HFF-Myc (cell line): ENCODE measurements at places on chromosomes 11 and 22.

DNA sequence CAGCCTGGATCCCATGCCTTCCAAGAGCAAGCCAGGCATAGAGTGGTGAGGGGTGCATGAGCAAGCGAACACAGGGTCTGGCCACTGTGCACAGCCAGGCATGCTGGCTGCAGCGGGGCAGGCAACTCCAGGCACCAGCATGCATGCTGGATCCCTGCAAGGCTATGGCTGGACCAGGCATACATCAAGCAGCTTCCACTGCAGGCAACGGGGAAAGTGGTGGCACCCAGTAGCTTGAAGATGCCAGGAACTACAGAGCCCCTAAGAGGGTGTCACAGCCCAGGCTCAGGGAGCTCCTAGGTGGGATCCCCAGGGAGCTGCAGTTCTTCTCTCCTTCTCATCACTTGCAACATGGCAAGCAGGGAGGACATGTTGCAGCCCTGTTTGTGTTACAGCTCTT, 45.2 kb downstream of the CHST1 start:
- DNase-seq = no peak

DNA sequence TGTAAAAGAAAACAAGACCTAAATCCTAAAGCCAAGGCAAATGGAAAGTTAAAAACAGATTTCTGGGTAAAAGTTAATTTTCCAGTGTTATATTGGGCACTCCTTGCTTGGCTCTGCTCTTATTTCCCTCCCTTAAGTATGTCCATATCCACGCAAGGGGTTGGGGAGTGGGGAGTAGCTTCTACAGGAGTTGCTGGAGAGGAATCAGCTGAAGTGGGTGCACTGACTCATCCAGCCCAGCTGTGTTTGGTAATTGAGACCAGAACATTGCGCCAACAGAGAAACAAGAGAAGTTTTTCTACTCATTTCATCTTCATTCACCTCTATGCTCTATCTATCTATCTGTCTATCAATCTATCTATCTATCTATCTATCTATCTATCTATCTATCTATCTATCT, 298.4 kb upstream of the PDGFD start:
- peak; percentile 25 for DNase-seq

DNA sequence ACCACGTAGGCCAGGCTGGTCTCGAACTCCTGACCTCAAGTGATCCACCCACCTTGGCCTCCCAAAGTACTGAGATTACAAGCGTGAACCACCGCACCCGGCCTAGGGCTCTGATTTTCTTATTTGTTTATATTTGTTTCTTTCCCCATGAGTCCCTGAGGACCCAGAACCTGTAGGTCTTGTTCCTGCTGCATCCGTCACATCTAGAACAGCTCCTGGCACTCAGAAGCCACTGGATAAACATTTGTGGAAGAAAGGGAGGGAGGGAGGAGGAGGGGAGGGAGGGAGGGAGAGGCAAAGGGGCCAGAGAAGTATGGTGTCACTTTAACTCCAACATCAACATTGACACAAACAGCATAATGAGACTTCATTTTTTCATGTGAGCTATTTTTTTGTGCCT, 67.7 kb downstream of the CELSR1 start:
- DNase-seq = no peak

GRCh38 chr11:77144857-77145428, 16.9 kb downstream of the MYO7A start:
- DNase-seq = no peak

- no peak for DNase-seq
Measured at GRCh38 chr11:128518493-128519207, 68.7 kb downstream of the ETS1 start.

DNA sequence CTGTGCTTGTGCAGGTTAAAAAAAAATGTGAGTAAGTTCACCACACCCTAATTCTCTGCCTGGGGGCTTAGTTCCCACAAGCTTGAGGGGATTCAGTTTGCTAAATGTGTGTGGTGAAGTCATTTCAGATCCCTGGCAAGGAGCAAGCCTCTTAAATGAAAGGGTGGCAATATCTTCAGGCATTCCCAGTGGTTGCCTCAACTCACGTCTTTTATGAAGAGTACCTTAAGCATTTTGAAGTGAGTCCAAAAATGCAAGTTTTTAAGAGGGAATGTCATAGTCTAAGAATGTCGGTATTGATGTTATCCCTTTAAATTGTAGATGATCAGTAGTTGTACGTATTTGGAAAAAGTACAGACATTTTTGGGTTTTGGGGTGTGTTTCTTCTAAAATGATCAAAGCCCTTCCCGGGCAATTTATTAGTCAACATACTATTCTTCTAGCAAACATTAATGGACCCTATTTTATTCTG, 4.9 kb downstream of the TCP11L1 start:
- no peak for DNase-seq

GRCh38 chr11:90737444-90738050, 514.7 kb upstream of the CHORDC1 start:
- no peak for DNase-seq

DNA sequence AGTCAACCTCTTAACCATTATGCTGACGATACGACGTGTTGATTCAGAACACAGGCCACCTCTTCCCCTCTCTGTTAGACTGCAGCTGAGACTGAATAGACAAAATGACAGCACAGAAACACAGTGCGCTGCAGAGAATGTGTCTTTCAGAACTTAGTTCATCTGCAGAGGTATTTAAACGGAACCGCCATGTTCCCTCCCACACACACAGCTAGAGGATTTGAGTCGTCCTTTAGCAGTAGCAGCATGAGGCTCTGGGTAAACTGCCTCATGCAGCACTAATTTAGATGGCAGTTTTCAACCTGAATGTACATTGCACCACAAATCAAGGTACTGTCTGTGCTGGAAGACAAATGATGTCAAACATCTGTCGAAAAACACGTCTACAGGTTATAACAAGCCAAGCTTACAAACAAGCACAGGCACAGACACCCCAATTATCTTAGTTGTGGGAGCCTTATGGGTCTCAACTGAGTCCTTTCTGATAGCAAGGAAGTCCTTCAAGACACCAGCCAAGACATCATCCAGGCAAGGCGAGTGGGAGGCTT, 76.6 kb upstream of the LRRC4C start:
- DNase-seq = no peak

- no peak for DNase-seq
Measured at GRCh38 chr11:70778883-70779282, 380.6 kb downstream of the CTTN start.

DNA sequence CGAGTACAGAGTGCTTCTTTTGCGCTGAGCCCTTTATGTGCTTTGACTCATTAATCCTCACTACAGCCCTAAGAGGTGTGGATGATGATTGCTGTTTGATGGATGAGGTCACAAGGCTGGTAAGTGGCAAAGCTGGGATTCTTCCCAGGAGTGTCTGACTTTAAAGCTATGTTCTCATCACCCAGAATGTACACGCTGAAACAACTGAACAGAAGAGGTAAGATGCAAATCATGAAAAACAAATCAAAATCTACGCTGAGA, 37.7 kb upstream of the CREB3L1 start:
- DNase-seq = no peak

- no peak for DNase-seq
Measured at GRCh38 chr11:17684550-17684949, 34.8 kb upstream of the MYOD1 start.

GRCh38 chr11:119147604-119148333, 1.1 kb upstream of the ABCG4 start:
- no peak for DNase-seq

GRCh38 chr11:96254087-96254486, 88.9 kb downstream of the MAML2 start:
- DNase-seq = no peak

GRCh38 chr11:133078012-133078411, 454.3 kb downstream of the OPCML start:
- no peak for DNase-seq

DNA sequence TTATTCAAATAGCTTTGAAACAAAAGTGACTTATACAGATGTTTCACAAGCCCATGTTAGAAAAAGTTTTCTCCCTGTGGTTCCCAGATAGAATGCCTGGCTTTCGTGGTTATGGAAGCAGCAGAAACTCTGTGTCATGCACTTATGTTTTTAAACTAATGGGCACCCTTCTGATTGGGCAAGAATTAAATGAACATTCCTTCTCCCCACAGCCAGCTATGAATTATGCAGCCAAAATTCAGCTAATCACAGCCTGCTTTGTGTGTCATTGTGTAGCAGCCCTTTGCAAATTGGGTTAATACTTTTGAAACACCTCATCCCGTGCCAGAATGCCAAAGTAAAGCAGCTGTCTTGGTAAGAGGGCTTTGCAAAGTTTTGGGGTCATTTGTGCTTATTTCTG, 46.9 kb downstream of the PANX1 start:
- DNase-seq = no peak

GRCh38 chr11:114149689-114150407, 90.3 kb downstream of the ZBTB16 start:
- DNase-seq = no peak

GRCh38 chr22:31962387-31963125, 18.2 kb downstream of the YWHAH start:
- DNase-seq = no peak

DNA sequence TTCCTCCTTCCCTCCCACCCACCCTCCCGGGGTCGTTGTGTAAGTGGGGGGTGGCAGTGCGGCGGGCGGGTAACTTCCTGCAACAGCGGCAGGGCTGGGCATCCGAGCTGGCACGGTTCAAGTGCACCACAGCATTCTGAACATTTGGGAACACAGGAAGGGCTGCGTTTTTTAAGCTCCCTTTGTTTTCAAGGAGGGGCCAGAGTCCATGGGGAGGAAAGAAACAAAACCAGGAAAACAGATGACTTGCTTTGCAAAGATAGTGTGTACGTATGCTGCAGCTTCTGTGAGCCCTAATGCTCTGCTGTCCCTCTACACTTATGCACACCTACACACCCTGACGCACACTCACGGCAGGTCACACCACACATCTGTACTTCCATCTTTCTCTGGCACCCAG, 152.5 kb downstream of the FBXO7 start:
- DNase-seq = no peak

DNA sequence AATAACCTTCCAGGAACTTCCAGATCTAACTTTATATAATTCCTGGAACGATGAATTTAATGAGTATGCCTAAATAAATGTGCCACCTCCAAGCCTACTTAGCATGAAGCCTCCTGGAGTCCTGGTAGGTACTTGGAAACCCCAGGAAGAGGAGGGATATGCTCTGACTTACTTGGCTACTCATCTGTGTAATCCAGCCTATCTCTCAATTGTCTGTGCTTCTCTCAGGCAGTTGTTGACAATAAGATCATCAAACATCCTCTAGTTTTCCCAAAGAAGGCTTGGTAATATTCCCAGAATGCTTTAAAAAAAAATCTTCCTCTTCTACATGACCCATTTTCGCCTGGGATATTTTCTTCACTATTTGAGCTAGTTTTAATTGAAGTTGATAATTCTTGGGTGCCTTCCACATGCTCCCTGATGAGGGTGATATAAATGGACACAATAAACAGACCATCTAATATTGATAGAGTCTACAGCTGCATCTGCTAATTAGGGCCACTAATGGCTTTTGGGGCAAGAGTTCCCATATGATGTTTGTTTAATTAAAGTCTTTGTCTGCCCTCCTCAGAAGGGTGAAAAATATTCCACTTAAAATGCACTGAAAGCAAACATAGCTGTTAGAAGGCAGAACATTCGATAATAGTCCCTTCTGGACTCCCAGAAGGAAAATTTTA, 75.5 kb upstream of the RAB38 start:
- DNase-seq = no peak

- peak; percentile 17 for DNase-seq
Measured at GRCh38 chr11:6737872-6738466, 33.8 kb downstream of the OR2AG2 start.

GRCh38 chr22:41732096-41732772, 32.9 kb downstream of the MEI1 start:
- no peak for DNase-seq

DNA sequence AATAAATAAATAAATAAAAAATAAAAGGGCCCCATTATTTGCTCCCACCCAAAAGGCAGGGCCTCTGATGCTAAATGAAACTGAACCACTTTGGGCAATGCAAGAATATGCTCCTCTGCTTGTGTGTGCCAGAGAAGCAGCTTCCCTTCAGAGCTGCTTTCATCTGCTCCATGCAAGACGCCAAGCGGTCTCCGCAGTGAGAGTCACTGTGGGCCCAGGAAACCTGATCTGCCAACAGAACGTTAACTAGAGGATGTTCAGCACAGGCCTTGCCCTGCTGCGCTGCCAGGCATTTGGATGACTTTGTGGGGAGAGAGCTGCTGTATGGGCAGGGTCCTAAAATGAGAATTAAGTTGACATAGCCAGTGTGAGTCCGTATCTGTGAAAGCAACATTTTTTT, 43.7 kb upstream of the APOA1 start:
- DNase-seq = no peak

DNA sequence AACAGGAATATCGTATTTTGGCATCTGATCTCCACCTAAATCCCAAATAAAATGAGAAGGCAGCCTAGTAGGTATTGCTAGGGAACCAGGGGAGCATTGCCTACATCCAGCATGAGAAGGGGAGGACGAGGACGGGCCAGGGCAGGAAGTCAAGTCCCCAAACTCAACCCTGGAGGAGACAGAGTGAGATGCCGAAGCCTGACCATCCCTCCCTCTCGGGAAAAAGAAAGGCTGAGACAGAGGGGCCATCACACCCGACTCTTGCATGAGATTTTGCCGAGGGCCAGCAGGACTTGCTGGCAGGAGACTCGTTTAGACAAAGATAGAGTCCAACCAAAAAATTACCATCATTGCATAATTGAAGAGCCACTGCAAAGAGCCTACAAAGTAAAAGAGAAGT, 50.2 kb upstream of the SPATA19 start:
- DNase-seq = no peak

DNA sequence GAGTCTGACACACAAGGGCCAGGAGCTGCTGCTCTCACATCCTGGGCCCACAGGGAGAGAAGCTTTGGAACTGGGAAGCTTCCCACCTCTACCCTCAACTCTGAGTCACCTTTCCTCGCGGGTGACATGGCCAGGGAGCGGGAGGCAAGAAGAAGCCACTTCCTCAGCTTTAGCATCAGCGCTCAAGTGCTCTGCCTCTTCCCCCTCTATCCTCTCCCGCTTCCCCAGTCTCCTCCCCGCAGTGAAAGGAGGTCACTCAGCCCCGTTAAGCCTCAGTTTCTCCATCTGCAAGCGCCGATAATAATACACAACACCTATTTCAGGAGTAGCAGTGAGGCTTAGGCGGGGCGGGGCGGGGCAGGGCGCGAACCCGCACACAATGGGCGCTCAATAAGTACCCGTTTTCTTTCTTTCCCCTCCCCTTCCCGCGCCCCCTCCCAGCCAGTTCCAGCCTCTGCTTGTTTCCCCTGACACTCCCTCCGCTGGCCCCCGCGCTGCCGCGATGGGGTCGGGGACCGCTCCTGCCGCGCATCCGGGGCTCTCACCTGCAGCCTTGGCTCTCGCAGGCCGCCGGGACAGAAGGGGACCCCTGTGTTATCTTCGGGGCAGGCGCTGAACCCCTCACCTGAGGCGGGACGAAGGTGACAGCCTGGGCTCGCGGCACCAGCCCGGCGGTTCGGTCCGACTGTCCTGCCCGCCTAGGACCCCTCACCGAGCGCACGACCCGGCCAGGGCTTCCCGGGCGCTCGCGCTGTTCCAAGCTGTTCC, 892 bp downstream of the GDPD5 start:
- no peak for DNase-seq

GRCh38 chr11:83034673-83035014, 37.1 kb downstream of the RAB30 start:
- no peak for DNase-seq

- no peak for DNase-seq
Measured at GRCh38 chr11:74723511-74723910, 7.7 kb downstream of the CHRDL2 start.
